ENCODE measurements at places on chromosomes 7 and 10.

DNA sequence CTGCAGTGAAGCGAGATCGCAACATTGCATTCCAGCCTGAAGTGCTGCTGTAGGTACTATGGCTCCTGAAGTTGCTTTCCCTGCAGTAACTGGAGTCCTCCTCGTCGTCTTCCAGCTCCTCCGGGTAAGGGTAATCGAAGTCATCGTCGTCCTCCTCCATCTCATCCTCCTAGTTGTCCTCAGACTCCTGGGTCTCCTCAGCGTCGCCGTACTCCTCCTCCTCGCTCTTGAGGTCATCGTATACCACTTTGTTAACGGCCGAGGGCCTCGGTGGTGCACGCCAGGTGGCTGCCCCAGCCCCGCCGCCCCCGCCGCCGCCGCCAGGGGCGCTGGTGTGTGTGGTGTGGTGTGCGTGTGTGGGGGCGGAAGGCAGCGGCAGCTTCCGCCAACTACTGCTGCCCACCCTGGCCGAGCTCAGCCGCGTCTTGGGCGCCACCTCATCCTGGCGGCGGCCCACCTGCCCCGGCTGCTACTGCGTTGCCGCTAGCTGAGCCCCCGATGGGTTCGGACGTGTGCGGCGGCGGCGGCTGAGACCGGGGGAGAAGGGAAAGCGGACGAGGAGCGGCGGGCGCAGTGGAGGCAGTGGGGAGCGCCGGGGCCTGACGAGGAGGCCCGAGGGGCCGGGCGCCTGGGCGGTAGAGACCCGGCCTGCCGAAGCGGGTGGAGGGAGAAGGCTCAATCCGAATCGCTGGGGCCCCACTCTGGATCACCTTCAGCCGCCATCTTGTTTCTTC is 11.8 kb upstream of the ACBD5 start:
- no peak for DNase-seq

DNA sequence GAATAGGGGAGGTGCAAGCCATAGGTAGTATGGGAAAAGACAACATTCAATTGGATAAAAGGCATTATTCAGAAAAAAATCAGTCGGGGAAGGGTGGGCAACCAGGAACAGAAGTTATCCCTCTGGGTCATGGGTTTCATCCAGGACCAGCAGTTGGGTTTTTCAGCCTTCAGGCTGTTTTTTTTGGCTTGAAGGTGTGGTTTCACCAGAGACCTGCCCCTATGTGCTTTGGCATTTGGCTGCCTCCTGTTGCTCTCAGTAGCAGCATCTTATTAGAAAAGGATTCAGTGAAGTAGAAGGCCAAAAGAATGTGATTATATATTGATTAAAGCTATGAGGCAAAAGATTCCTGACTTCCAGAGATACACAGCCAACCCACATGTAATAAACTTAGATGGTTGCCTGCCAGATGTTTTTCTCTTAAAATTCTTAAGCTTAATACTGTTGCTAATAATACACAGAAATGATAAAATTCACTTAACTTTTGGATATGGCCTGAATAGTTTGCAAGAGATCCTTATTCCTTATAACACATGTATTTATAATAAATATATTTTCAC is 251.7 kb upstream of the CSTF2T start:
- no peak for DNase-seq

DNA sequence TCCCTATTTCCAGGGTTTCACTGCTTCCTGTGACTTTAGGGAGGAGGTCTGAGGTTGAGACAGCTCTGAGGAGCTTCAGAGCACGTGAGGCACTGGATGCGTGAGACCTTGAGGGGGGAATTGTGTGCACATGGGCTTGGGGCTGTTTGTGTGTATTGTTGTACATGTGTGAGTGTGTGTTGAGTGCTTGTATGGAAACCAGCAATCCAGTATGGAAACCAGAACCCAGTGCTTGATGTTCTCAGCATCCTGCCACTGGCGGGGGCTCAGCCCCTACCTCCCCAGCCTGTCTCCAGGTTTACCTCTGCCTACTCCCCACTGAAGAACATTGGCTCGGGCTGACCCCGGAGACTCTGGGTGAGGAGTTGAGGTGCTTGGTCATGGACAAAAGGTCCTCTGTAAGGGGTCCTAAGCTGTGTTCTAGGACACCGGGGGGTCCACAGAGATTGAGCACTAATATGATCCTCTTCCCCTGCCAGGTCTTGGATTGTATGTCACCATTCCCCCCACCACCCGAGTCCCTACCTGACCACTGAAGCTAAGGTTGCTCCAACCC is 20.8 kb downstream of the SFTPD start:
- no peak for DNase-seq

GRCh38 chr10:70197235-70197945 is 27.1 kb upstream of the SAR1A start:
- DNase-seq = no peak

- no peak for DNase-seq
These were observed 74.0 kb downstream of the MICALL2 start for GRCh38 chr7:1385086-1385808.

DNA sequence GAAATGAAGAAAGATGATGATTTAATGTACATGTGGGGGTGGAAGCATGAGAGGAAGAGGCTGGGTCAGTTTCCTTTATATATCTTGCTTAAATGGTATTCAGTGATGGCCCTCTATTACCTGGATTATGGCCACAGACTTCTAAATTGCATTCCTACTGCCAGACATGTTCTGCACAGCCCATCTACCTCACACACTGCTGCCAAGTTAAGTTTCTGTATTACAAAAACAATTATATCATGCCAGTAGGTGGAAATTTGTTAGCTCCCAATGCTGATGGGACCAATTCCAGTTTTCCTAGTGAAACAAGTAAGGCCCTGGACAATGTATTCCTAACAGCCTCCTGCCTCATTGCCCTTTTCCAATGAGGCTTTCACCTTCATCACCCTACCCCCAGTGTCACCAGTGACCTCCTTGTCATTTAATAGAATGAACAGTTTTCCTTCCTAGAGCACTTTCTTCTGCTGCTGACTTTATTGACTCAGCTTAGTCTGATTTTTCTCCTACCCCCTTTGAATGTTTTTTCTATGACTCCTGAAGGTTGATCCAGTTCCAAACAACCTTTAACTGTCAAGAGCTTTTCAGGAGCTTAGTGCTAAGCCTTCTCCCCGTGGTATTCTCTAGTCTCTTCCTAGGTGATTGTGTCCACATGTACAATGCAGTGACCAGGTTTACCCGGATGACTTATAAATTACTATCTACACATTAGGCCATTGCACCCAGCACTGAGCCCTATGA is 316.6 kb upstream of the ANKRD30A start:
- no peak for DNase-seq

- DNase-seq = no peak
These were observed 23.7 kb upstream of the BTRC start for GRCh38 chr10:101330231-101330630.

- no peak for DNase-seq
These were observed 79.4 kb upstream of the EN2 start for GRCh38 chr7:155378580-155378934.

DNA sequence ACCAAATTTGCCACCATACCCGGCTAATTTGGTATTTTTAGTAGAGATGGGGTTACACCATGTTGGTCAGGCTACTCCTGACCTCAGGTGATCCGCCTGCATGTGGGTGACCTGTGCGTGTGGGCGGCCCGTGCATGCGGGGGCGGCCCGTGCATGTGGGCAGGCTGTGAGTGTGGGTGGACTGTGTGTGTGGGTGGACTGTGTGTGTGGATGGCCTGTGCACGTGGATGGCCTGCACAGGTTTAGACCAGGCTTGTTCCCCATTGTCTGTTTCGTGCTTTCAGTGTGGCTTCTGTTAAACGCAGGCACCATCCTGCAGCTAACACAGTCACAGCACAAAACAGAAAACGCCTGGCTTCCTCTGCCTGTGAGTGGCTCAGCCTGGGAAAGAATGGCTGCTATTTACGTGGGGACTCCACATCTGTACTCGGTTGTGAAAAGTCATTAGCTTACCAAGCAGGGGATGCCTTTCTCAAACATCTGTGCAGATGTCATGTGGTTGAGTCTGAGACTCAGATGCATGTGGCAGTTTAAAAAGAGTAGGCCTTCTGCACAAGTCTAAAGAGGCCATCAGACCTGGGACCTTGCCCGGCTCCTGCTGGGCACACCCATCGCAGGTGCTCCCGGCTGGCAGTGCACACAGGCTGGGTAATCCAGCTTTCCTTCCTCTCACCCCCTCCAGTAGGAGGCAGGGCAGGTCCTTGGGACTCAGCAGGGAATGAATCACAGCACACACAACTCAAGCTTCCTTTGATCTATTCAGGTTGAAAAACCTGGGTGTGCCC is 91.6 kb downstream of the COBL start:
- no peak for DNase-seq

DNA sequence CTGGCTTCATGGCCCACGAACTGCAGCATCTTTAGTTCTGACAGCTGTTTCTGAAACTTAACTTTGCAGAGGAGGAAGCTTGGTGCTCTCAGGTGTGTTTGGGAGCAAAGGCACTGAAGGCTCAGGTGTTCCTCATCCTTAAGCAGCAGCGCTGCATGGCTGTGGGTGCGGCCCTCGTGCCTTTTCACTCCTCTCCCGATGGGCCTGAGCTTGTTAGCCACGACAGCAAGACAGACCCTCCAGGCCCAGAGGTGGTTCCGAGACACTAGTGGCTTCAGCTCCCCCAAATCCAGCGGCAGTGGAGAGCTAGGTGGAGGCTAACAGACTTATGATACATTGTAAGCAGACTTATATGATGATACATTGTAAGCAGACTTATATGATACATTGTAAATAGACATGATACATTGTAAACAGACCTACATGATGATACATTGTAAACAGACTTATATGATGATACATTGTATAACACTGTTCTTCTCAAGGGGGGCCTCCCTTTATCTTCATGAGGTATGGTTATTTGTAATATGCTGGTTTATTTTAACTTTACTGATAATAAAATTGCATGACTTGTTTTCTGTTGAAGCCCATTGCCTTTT is 14.1 kb downstream of the PFKP start:
- DNase-seq = no peak

- DNase-seq = no peak
These were observed 451.5 kb downstream of the PLXDC2 start for GRCh38 chr10:20267734-20268133.

DNA sequence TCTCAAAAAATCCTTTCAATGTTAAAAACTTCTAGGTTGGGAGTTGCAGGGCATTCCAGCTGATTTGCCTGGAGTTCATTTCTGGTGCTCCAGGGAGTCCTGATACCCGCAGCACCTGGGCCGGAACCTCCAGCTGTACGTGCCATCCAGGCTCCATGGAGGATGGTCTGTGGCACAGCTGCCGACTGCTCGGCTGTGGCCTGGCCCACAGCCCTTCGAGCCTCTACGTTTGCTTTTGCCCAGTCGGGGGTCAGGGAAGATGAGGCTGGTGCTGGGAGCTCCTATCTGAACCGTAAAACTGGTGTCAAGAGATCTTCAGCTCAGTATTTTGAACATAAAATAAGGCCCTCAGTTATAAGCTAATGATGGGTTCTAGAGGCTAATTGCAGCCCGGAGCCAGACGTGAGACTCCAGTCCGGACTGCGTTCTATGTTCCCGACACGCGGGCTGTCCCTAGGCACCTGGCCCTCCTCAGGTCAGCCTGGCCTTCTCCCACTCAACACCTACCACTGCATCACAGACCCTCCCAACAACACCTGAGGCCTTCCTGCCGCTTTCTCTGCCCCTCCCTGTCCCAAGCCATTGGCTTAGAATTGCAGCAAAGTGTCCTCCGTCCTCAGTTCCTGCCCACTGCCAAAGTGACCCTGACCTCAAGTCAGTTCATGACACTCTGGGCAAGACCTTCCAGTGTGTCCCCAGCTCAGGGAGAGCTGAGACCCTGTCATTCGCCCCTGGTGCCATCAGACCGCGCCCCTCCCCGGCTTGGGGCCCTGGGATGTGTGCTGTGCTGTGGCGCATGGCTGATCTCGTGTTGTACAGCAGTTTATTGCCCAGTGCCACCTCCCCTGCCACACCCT is 64.2 kb upstream of the DNAJB6 start:
- DNase-seq = no peak

DNA sequence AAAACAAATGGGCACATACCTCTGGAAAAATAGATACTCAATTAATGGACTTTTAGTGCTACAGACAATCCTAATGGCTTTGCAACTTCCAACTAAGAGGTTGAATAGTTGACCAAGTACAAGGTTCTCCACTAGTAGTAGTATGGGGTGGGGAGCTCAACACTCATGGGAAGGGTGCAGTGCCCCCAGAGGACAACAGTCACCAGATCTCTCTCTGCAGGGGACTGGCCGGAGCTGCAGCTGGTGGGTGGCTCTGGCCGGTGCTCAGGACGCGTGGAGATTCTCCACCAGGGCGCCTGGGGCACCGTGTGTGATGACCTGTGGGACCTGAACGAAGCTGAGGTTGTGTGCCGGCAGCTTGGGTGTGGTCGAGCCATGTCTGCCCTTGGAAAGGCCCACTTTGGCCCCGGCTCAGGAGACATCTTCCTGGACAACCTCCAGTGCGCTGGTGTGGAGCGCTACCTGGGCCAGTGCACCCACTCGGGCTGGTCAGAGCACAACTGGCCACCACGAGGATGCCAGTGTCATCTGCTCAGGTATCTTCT is 68.1 kb downstream of the CUZD1 start:
- no peak for DNase-seq

GRCh38 chr10:116015583-116016333 is 257.2 kb downstream of the GFRA1 start:
- no peak for DNase-seq

GRCh38 chr10:85151506-85151905 is 823.1 kb downstream of the CCSER2 start:
- no peak for DNase-seq

DNA sequence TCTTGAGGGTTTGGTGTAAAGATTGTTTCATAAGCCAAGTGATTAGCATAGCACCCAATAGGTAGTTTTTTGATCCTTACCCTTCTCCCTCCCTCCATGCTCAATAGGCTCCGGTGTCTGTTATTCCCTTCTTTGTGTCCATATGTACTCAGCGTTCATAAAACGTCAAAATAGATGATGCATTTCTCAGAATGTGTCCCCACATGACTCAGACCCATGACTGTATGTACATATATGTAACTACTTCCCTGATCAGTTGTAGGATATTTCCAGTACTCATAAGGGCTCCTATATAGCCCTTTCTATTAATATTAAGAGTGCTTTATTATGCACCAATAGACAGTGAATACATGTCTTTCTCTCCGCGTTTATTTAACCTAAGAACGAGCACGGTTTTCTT is 466.9 kb downstream of the KIF20B start:
- DNase-seq = no peak

GRCh38 chr10:103458720-103459119 is at the start of gene CALHM1:
Gene CALHM1, minus strand, starts transcription at chr10:103458900. Its CDS starts 149 bp downstream, at chr10:103458751.
- DNase-seq = no peak

DNA sequence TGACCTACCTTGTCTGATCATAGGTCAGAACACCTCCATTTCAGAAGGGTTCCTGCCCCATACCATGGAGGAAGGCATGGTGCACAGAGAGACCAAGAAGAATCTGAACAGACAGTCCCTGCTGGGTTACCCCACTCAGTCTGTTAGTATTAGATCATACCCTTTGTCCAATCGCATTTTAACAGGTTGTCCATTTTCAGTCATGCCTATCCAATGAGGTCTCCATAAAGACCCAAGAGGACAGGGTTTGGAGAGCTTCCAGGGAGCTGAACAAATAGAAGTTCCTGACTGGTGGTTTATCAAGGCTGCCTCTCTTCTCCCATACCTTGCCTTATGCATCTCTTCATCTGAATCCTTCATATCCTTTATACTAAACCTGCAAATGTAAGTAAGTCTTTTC is 21.2 kb upstream of the SLC16A12 start:
- no peak for DNase-seq

- no peak for DNase-seq
These were observed 23.2 kb downstream of the ELN start for GRCh38 chr7:74051193-74051592.

GRCh38 chr7:44280636-44280992 is 44.8 kb downstream of the CAMK2B start:
- DNase-seq = no peak

- no peak for DNase-seq
These were observed 558.1 kb downstream of the PTPRN2 start for GRCh38 chr7:158029509-158029908.
